Osteocyte (in vitro differentiated cells): ENCODE measurements at places on chromosomes 6 and 20. TPM values are rescaled to one million over a fixed set of nuclear protein-coding genes. Genes with fewer than 3 reads are reported as not detected.

GRCh38 chr6:31386977-31387376, 16.4 kb upstream of the MICA start:
- no peaks in the 10 kb centered on the region for H3K4me1 ChIP-seq
- peaks cover 26% of the 10 kb centered on the region for H3K27me3 ChIP-seq
- no peaks in the 10 kb centered on the region for H3K36me3 ChIP-seq
- no peak overlapping the region for H3K27ac ChIP-seq

DNA sequence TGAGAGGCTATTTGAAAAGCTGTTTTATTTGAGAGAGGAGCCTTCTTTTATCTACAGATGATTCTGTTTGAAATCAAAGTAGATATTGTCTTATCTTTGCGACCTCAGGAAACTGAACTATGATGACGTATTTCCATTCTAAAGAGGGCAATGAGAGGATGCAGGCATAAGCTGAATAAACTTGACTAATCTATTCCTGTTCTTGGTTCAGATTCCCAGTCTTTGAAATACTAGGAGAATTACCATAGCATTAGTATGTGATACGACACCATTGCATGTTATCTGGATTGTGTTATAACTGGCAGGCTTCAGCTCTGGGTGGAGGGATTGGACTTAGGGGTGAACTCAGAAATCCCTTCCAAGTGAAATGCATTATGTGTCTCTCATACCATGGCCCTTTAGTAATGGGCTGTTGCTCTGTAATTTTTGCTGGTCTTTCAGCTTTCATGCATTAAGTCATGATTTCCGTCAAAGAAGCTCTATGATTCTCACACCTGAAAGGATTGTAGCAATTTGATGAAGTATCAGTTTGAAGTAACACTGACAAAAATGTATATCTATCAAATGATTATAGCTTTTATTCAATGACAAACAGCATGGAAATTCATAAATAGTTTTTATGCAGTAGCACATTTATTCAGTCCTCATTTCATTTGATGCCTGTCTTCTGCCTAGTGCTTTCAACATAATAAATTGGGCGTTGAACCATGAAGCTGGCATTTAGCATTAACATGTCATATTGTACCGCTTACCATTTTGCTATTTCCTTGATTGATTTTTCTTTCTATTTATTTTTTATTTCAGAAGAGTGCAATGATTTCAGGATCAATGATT, 138.4 kb upstream of the SPACA1 start:
- H3K4me3 ChIP-seq = no peak overlapping the region
- no peak for DNase-seq
- no peaks in the 10 kb centered on the region for H3K36me3 ChIP-seq
- peaks cover 24% of the 10 kb centered on the region for H3K27me3 ChIP-seq
- no peak overlapping the region for H3K27ac ChIP-seq

- no peaks in the 10 kb centered on the region for H3K36me3 ChIP-seq
- H3K4me1 ChIP-seq = peaks cover 7% of the 10 kb centered on the region
- H3K4me3 ChIP-seq = no peak overlapping the region
- DNase-seq = no peak
- H3K27ac ChIP-seq = no peak overlapping the region
These were observed 317.3 kb downstream of the TAF4 start for GRCh38 chr20:61748376-61748775.

DNA sequence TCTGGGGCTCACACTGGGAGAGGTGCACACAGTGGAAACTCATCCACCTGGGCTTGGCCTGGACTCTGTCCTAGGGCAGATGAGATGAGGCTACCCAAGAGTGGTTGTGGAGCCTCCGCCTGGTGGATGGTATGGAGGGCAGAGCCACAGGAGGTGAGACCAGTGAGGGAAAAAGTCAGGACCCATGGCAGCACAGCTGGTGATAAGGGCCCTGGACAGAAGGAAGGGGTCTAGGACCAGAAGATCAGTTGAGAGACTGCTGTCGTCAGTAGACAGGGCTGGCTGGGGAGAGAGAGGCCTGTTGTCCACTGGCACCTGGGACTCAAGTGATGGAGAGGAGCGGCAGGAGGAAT, 29.8 kb downstream of the PLCG1 start:
- peak overlapping the region; percentile 1 for H3K27ac ChIP-seq
- H3K4me1 ChIP-seq = no peaks in the 10 kb centered on the region
- H3K4me3 ChIP-seq = no peak overlapping the region
- no peaks in the 10 kb centered on the region for H3K27me3 ChIP-seq

- no peak overlapping the region for H3K27ac ChIP-seq
- peaks cover 7% of the 10 kb centered on the region for H3K27me3 ChIP-seq
- no peak overlapping the region for H3K4me3 ChIP-seq
- no peak for DNase-seq
- no peaks in the 10 kb centered on the region for H3K4me1 ChIP-seq
These were observed 346.3 kb downstream of the BMP2 start for GRCh38 chr20:7113577-7114466.

GRCh38 chr6:39530201-39530759, 194.9 kb downstream of the KIF6 start:
- H3K4me3 ChIP-seq = no peak overlapping the region
- peaks cover 3% of the 10 kb centered on the region for H3K36me3 ChIP-seq
- DNase-seq = no peak
- peak overlapping the region; percentile 12 for H3K27ac ChIP-seq

DNA sequence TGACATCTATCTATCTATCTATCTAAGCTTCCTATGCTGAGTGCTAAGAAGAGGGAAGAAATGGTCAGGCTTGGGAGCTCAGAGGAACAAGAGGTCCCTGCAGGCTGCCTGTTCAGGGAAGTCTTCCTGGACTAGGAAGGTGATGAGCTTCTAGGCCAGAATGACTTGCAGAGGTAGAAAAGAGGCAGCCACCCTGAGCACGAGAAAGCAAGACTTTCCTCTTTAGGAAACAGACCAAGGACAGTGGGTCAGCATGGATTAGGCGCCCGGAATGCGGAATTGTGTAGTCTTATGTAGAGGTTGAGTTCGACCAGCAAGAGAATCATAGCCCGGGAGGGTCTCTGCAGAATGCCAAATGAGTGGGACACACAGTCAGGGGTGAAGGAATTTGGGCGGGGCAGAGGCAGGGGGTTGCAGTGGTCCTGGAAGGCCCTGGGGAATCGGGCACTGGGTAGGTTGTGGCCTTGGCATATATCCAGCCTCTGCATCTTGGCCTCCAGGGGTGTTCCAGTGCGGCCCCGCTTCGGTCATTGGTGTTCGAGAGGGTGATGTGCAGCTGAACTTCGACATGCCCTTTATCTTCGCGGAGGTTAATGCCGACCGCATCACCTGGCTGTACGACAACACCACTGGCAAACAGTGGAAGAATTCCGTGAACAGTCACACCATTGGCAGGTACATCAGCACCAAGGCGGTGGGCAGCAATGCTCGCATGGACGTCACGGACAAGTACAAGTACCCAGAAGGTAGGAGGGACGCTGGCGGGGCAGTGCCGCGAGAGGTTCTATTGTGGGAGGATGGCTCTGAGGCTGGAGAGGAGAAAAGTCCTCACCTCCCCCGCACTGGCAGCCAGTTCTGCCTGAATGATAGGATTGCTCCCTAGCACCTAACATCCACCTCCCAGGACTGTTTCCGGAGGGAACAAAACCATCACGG, 32.1 kb downstream of the TGM3 start:
- H3K4me1 ChIP-seq = no peaks in the 10 kb centered on the region
- H3K27ac ChIP-seq = no peak overlapping the region
- no peaks in the 10 kb centered on the region for H3K36me3 ChIP-seq

- no peak overlapping the region for H3K27ac ChIP-seq
- DNase-seq = peak; percentile 40
- H3K27me3 ChIP-seq = peaks cover 4% of the 10 kb centered on the region
These were observed 137.1 kb downstream of the SMOC2 start for GRCh38 chr6:168578036-168578435.

DNA sequence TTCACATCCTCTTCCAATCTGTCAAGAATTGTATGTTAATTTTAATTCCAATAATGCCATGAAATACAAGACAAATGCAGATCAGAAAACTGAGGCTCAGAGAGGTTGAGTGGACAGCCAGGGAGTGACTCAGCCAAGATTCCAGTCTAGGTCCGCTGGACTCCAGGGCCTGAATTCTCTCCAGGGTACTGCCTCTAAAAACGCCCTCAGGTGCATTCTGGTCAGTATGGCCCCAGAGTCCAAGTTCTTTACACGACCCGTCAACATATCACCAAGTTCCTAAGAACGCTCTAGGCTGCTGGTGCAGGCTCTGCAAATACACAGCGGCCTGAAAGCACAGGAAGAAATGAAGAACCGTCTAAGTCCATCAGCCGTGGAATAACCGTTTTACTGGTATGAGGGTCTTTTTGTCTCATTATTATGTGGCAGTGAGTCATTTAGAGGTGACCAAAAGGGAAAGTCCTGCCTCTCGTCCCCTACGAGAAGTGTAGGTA, 709 bp upstream of the ASXL1 start:
- no peaks in the 10 kb centered on the region for H3K27me3 ChIP-seq
- H3K4me1 ChIP-seq = peaks cover 61% of the 10 kb centered on the region
- H3K36me3 ChIP-seq = no peaks in the 10 kb centered on the region
- DNase-seq = no peak
- H3K27ac ChIP-seq = peak overlapping the region; percentile 99
- H3K4me3 ChIP-seq = peak overlapping the region; percentile 96

GRCh38 chr20:10621149-10621548, 52.6 kb downstream of the JAG1 start:
- peaks cover 4% of the 10 kb centered on the region for H3K36me3 ChIP-seq
- no peak for DNase-seq
- H3K27me3 ChIP-seq = no peaks in the 10 kb centered on the region
- H3K4me3 ChIP-seq = no peak overlapping the region

- H3K4me3 ChIP-seq = peak overlapping the region; percentile 43
- H3K27me3 ChIP-seq = no peaks in the 10 kb centered on the region
- peak overlapping the region; percentile 88 for H3K27ac ChIP-seq
- DNase-seq = no peak
- peaks cover 38% of the 10 kb centered on the region for H3K4me1 ChIP-seq
These were observed 7.7 kb downstream of the PHIP start for GRCh38 chr6:79070206-79070825.

- H3K4me1 ChIP-seq = peaks cover 48% of the 10 kb centered on the region
- H3K36me3 ChIP-seq = peaks cover 62% of the 10 kb centered on the region
- H3K27me3 ChIP-seq = no peaks in the 10 kb centered on the region
- DNase-seq = no peak
- H3K27ac ChIP-seq = peak overlapping the region; percentile 94
- H3K4me3 ChIP-seq = peak overlapping the region; percentile 98
These were observed 118.4 kb upstream of the SLC2A12 start for GRCh38 chr6:134170844-134171243.

GRCh38 chr6:93823489-93823888, 404.1 kb upstream of the EPHA7 start:
- H3K27me3 ChIP-seq = no peaks in the 10 kb centered on the region
- H3K36me3 ChIP-seq = peaks cover 2% of the 10 kb centered on the region
- no peak overlapping the region for H3K4me3 ChIP-seq
- DNase-seq = no peak
- H3K27ac ChIP-seq = no peak overlapping the region

- H3K27me3 ChIP-seq = peaks cover 2% of the 10 kb centered on the region
- no peak overlapping the region for H3K4me3 ChIP-seq
- no peaks in the 10 kb centered on the region for H3K36me3 ChIP-seq
- no peak overlapping the region for H3K27ac ChIP-seq
- no peaks in the 10 kb centered on the region for H3K4me1 ChIP-seq
These were observed 44.2 kb downstream of the ZNF831 start for GRCh38 chr20:59207742-59208357.

DNA sequence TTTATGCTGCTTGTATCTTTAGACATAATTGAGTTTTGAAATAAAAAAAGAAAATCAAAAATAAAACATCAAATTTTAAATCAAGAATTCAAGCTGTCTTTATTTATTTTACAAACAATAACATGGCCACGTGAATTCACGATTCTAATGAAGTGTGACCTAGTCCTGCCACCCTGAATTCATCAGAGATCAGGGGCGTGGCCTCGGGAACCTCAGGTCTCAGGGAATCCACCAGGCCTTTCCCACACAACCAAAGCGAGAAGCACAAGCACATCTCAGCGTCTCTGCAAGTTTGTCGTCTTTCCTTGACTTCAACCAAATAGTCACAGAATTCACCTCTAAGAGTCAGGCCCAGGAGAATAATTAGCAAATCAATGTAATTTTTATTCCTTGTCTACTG, 107.9 kb downstream of the DACT2 start:
- H3K4me3 ChIP-seq = no peak overlapping the region
- H3K4me1 ChIP-seq = peaks cover 39% of the 10 kb centered on the region
- no peaks in the 10 kb centered on the region for H3K36me3 ChIP-seq
- no peak for DNase-seq

GRCh38 chr20:57856658-57857057, 146.8 kb upstream of the PMEPA1 start:
- H3K36me3 ChIP-seq = no peaks in the 10 kb centered on the region
- DNase-seq = peak; percentile 7
- no peak overlapping the region for H3K4me3 ChIP-seq
- peaks cover 75% of the 10 kb centered on the region for H3K27me3 ChIP-seq
- peaks cover 5% of the 10 kb centered on the region for H3K4me1 ChIP-seq

GRCh38 chr20:17570347-17571152, 675 bp downstream of the DSTN start:
- H3K27me3 ChIP-seq = no peaks in the 10 kb centered on the region
- DNase-seq = peak; percentile 85
- peak overlapping the region; percentile 88 for H3K4me3 ChIP-seq
- peaks cover 10% of the 10 kb centered on the region for H3K36me3 ChIP-seq

GRCh38 chr6:117267054-117267347, 1.6 kb downstream of the VGLL2 start:
- peaks cover 87% of the 10 kb centered on the region for H3K27me3 ChIP-seq
- no peak for DNase-seq
- peaks cover 24% of the 10 kb centered on the region for H3K4me1 ChIP-seq
- H3K4me3 ChIP-seq = no peak overlapping the region

DNA sequence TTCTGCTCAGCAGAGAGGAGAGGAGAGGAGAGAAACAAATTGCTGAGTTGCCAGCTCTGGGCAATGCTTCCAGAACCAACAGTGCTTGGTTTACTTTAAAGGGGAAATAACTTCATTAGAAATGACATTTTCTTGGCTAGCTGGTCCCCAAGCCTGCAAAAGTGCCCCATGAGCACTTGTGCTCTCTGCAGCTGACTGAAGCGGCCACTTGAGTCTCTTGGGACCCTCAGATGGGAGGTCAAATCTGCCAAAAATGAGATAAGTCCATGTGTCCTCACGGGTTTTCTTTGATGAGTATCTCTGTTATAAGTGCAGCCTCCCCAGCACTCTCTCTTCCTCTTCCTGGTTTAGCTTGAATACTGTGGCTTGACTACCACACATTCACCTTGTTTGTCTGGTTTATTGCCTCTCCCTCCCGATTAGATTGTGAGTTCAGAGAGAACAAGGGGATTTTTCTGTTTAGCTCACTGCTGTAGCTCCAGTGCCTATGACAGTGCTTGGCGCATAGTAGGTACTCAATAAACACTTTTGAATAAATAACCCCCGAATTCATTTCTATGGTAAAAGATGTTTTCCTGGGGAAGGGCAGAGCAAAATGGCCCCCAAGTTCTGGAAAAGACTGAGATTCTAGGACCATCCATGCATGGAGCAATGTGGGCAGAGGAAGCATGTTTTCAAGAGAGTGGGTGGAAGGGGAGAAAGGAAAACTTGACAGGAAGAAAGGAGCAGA, 7.0 kb upstream of the RIN2 start:
- peaks cover 2% of the 10 kb centered on the region for H3K4me1 ChIP-seq
- no peak overlapping the region for H3K27ac ChIP-seq
- H3K36me3 ChIP-seq = no peaks in the 10 kb centered on the region
- H3K4me3 ChIP-seq = no peak overlapping the region
- H3K27me3 ChIP-seq = no peaks in the 10 kb centered on the region

The ARFGEF3 gene
- total RNA-seq = 0.05 and 0.08 TPM in 2 replicates

The SLC25A27 gene
- 7.6 and 8.2 TPM in 2 replicates for total RNA-seq

The MYMX gene
- total RNA-seq = not detected in 2 replicates

The PACSIN1 gene
- not detected in 2 replicates for total RNA-seq

The HUS1B gene
- total RNA-seq = 1.3 and 1.8 TPM in 2 replicates

The NMBR gene
- total RNA-seq = not detected in 2 replicates

The NKAIN4 gene
- 0.62 TPM in 1 of 2 replicates, not detected in the other for total RNA-seq

The RAET1G gene
- 0.55 and 0.73 TPM in 2 replicates for total RNA-seq

The AGER gene
- total RNA-seq = 3.8 and 4.1 TPM in 2 replicates

The KCNK16 gene
- not detected in 2 replicates for total RNA-seq

The GPX5 gene
- not detected in 2 replicates for total RNA-seq

The NKAIN2 gene
- 17.8 and 28.0 TPM in 2 replicates for total RNA-seq

The MARCKS gene
- 868 and 890 TPM in 2 replicates for total RNA-seq
